ENCODE measurements at places on chromosomes 7 and 10.

GRCh38 chr10:43452356-43452914, 15.5 kb downstream of the ZNF487 start:
- peak; percentile 12 for DNase-seq

DNA sequence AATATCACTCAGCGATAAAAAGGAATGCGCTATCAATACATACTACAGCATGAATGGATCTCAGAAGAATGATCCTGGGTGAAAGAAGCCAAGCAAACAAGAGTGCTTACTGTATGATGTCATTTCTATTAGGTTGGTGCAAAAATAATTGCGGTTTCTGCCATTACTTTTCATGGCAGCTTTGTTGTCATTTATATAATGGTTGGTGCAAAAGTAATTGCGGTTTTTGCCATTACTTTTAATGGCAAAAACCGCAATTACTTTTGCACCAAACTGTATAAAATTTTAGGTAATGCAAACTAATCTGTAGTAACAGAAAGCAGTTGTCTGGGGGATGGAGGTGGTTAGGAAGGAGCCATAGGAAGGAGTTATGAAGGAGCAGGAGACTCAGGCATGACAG, 318.3 kb upstream of the ZMIZ1 start:
- DNase-seq: no peak

GRCh38 chr10:71696628-71697326, 22.8 kb downstream of the C10orf105 start:
- DNase-seq: peak; percentile 64

- DNase-seq: no peak
These were observed 37.8 kb upstream of the UBE2H start for GRCh38 chr7:129990403-129991192.

GRCh38 chr7:74306730-74307469, 17.7 kb downstream of the CLIP2 start:
- DNase-seq: no peak

DNA sequence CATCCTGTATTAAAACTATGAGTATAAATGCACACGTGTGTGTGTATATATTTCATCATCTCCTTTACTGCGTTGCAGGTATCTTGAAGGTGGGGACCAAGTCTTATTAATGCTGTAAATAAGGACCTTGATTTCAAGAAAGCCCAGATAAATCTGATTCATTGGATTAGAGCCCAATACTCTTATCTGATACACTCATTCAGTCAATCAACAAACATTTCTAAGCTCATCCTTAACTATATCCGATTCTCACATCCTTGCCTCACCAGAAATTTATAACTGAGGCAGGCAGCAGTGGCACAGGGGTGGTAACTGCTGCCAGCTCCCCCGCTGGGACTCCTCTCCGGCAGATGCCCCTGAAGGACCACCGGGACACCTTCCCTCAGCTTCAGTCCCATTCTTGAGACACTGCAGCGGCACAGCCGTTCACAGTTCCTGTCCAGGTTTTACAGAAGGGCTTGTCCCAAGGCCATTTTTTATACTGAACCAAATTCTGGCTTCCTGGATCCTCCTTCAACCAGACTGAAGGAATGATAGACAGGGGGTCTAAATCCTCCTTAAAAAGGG, 54.0 kb downstream of the BRI3 start:
- no peak for DNase-seq

DNA sequence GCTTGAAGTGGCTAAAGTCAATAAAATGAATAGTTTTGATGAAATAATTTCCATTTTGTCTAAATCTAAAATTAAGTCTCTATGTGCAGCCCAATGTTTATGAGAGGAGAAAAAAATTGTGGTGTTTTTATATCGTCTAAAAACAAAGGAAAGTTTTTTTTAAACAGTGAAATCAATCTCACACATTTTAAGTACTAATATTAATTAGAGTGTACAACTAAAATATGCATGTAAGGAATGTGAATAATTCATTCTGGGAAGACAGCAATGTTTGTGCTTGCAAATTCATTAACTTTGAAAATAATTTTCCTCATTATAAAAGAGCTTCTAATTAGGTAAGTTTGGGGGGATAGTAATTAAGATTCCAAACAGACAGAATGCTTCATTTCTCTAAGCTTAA, at the start of gene NPVF:
TSS of gene NPVF (minus strand) at position 101 of the 400 bp plus-strand sequence. CDS start at position 54, 47 bp downstream.
- DNase-seq: no peak

- DNase-seq: no peak
These were observed 108.4 kb downstream of the KLF6 start for GRCh38 chr10:3676564-3676963.

DNA sequence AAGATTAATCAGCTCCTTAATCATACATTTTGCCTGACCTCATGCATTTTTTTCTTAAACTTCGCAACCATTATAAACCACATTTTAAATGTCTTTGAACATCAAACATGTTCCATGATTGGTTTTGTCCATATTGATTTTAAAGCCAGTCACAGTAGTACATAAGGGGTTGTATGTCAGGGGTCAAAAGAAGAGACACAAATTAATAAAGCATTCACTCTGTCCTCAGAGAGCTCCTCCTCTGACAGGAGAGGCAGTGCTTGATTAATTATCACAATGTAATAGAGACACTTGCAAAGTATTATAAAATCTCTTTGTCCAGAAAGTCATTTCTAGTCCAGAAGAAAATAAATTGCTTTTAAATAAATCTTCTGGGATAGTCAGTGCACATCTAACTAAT, 195.5 kb downstream of the MAGI2 start:
- no peak for DNase-seq

DNA sequence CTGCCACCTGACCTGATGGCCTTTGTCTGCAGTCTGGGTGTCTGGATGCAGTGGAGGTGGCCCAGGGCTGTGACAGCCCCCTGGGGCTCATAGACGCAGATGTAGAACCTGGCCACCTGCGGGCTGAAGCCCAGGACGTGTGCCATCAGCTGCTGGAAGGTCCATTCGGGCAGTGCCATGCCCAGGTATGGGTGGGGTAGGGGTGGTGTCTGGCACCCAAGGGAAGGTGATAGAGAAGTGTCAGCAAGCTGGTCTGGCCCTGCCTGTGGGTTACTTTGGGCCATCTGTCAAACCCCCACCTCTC, 6.1 kb upstream of the ZNF467 start:
- DNase-seq: no peak

- DNase-seq: peak; percentile 21
These were observed 176.5 kb downstream of the TCF7L2 start for GRCh38 chr10:113126229-113127201.

- no peak for DNase-seq
These were observed 7.9 kb downstream of the CPED1 start for GRCh38 chr7:120996333-120996987.

- no peak for DNase-seq
These were observed 3.3 kb downstream of the ZC3HC1 start for GRCh38 chr7:130047831-130048230.

DNA sequence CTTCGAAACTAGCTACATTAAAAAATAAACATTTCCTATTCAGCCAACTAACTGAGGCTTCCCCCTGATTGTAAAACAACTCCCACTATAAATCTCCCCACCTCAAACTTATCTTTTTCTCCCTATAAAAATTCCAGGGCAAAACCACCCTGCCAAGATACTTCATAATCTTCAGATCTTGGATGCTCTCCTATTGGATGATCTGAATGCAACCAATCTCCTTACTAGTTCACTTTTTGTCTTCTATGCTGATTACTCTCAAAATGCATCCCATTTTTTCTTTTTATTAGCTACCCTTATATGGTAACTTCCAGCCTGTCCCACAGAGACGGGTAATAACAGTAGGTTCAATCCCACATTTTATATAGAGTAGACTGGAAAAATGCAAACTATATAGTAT, 15.0 kb upstream of the PRSS58 start:
- no peak for DNase-seq

- no peak for DNase-seq
These were observed 27.1 kb upstream of the CC2D2B start for GRCh38 chr10:95880704-95881103.

- peak; percentile 75 for DNase-seq
These were observed 3.5 kb upstream of the CFAP58 start for GRCh38 chr10:104350127-104350635.

DNA sequence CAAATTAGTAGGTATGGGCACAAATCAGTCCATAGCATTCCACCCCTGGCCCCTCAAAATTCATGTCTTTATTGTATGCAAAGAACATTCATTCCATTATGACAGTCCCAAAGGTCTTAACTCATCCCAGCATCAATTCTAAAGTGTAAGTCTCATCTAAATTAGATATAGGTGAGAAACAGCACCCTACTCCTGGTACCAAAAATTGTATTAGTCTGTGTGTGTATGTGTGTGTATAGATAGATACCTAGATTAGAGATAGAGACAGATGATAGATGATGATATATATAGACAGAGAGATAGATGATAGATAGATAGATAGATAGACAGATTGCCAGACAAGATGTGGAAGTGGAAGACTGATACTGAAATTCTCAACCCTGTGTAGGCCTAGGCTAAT, 109.9 kb downstream of the IQUB start:
- no peak for DNase-seq

DNA sequence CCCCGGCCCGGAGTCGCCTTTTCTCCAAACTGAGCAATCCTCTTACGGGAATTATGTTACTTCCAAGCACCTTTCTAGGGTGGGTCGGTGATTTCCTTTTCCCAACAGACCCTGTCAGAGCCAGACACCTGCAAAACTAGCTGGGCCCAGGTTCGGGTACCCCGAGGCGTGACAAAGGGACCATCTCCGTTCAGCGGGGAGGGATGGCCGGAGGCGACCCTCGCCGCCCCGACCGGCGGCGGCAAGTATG, 445 bp downstream of the PPA1 start:
- DNase-seq: no peak

GRCh38 chr7:80732630-80733029, 94.2 kb downstream of the CD36 start:
- DNase-seq: no peak

DNA sequence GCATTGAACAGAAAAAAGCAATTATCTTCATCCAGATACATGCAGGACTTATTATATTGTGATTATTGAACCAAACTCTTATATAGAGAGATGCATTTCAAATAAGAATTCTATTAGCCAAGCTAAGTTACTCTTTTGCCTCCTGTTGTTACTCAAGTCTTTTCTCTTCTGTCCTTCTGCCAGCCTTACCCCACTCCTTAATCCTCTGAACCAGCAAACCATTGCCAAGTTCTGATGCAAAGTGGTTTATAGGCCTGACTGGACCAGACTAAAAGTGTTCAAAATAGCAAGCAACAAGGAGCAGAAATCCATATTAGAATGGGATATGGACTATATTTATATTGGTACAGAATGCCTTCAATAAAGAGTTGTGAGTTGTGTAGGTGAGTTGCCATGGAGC, 2.2 kb upstream of the SLC26A4 start:
- DNase-seq: no peak

DNA sequence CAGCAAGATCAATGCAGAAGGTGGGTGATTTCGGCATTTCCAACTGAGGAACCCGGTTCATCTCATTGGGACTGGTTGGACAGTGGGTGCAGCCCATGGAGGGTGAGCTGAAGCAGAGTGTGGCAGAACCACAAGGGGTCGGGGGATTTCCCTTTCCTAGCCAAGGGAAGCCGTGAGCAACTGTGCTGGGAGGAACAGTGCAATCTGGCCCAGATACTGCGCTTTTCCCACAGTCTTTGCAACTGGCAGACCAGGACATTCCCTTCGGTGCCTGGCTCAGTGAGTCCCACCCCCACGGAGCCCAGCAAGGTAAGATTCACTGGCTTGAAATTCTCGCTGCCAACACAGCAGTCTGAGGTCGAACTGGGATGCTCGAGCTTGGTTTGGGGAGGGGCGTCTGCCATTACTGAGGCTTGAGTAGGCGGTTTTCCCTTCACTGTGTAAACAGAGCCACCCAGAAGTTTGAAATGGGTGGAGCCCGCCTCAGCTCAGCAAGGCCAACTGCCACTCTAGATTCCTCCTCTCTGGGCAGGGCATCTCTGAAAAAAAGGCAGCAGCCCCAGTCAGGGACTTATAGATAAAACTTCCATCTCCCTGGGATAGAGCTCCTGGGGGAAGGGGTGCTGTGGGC, 58.6 kb upstream of the SLC26A5 start:
- no peak for DNase-seq

DNA sequence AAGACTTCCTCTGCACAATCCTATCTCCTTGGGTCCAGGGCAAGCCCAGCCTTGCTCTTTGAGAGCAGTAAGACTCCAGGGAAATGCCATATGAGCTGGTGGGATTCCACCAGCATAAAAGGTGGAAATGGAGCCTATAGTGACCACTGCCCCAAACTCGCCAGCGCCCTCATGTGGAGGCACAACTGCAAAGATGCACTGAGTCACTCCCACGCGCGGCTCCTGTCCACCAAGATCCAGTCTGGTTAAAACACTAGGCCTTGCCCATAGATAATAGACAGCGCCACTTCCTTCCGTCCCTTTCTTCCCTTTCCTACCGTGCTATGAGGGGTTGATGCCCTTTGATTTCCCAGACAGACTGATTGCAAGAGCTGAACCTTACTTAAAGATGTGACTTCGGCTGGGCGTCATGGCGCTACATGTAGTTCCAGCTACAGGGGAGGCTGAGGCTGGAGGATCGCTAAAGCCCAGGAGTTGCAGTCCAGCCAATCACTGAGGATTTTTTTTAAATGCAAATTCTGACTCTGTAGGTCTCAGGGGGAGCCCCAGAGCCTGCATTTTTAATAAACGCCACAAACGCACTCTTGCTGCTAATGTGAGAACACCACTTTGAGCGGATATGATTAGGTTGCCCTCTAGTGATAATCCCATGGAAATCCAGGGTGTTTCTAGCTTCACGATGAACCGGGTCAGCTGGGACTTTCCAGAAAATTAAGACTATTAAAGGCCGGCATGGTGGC, 136.5 kb downstream of the EPC1 start:
- peak; percentile 19 for DNase-seq

DNA sequence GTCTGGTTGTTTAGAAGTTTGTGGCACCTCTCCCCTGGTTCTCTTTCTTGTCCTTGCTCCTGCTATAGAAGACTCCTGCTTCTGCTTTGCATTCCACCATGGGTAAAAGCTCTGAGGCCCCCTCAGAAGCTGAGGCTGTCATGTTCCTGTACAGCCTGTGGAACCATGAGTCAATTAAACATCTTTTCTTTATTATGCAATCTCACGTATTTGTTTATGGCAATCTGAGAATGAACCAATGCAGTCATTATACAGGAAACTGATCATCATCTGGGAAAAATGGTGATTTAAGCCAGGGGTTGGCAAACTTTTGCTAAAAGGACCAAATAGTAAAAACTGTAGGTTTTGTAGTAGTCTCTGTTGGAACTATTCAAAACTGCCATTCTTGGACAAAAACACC, 175.4 kb downstream of the CSTF2T start:
- DNase-seq: no peak

DNA sequence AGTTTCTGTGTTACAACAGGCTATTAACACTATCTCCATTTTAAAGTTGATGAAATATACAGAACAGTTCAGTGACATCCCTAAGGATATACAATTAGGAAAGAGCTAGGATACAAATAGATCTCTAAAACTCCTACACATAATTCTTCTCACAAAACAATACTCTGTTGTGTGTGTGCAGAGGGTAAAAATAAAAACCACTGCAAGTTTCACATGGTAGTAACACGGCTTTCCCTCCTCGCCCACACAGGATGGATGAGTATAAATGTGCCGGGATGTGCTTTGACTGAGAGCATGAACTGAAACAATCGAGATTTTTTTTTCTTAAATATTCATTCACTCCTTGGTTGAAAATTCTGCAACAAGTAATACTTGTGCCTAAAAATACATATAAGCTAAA, 131.5 kb upstream of the C1QL3 start:
- peak; percentile 64 for DNase-seq
